CD4-positive, alpha-beta T cell treated with Interleukin-12 subunit alpha and Interleukin-12 subunit beta, for 1 hour (primary cell): ENCODE measurements at places on chromosomes 3 and 15.
A peak's percentile ranks its signal among the peaks of the same experiment; 100 is the strongest.

GRCh38 chr3:14261229-14261628, 82.6 kb downstream of the LSM3 start:
- peak; percentile 74 for DNase-seq

DNA sequence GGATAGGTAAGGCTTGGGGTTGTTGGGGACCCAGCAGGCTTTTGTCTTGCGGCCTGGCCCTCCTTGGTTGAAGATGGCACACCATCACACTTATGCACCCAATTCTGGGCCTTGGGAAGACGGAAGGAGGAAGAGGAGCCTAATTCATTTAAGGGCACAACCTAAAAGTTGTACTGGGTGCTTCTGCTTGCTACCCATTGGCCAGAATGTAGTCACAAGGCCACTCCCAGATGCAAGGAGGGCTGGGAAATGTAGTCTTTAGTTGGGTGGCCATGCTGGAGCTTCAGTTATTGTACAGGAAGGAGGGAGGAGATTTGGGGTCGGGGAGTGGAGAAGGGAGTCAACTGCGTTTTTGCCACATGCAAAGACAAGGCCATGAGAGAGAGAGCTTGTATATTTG, 109.2 kb downstream of the TMEM266 start:
- DNase-seq: no peak

- no peak for DNase-seq
These were observed 101.7 kb upstream of the TPM1 start for GRCh38 chr15:62940755-62941361.

- DNase-seq: no peak
These were observed 829 bp downstream of the DCP1A start for GRCh38 chr3:53346514-53346913.

GRCh38 chr3:64625381-64625780, 62.4 kb downstream of the ADAMTS9 start:
- DNase-seq: no peak

DNA sequence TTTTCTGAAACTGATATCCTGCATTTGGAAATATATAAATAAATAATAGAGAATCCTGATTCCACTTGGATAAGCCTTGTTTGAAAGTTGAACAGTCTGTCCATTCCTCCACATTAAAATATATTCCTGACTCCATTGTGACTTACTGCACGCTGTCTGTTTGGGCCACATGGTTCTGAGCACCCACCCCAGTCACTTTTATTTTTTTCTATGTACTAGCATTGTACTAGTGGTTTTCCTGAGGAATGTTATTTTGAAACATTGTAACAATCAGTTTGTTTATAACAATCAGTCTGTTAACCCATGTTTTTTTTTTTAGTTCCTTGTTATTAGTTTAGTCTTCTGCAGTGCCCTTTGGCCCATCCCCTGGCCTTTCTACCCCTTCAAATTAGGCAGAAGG, 87.4 kb upstream of the CCNL1 start:
- DNase-seq: no peak

- DNase-seq: no peak
These were observed 1080.1 kb upstream of the ALCAM start for GRCh38 chr3:104286645-104287044.

DNA sequence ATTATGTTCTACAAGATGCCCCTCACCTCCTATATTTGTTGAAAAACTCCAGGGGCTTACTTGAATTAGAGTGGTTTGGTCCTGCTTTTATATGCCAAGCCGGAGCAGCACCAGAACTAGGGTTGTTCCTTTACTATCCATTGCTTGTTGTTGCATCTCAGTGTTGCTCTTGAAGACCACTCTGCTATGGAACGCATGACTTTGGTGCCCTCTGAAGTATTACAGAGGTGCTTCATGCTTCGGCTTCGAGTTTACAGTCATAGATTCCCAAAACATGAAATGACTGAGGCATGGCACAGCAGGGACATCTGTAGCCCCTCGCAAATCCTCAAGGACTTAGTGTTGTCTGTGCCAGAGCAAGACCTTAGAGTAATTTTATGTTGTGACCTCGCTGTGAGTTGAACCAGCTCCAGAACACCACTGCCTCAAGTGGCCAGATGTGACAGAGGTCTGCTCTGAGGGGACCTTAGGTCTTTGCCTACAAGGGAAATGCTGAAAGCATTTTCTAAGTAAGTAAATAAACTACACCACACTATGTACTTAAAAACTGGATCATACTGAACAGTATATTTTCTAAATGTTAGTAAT, 67.2 kb upstream of the SIAH2 start:
- DNase-seq: peak; percentile 2

DNA sequence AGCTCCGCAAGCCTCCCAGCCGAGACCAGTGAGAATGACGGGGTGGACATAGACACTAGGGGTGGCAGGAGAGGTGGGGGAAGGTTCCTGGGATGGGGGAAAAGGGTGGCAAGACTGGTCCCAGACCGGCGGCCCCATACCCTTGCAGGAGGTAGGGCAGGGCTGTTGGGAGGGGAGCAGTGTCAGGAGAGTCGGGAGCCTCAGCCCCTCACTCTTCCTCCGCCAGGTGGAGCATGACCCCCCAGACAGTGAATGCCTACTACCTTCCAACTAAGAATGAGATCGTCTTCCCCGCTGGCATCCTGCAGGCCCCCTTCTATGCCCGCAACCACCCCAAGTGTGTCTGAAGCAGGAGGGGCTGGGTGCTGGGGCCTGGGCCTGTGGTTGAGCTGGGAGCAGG, 8.7 kb upstream of the PSMD2 start:
- DNase-seq: no peak

DNA sequence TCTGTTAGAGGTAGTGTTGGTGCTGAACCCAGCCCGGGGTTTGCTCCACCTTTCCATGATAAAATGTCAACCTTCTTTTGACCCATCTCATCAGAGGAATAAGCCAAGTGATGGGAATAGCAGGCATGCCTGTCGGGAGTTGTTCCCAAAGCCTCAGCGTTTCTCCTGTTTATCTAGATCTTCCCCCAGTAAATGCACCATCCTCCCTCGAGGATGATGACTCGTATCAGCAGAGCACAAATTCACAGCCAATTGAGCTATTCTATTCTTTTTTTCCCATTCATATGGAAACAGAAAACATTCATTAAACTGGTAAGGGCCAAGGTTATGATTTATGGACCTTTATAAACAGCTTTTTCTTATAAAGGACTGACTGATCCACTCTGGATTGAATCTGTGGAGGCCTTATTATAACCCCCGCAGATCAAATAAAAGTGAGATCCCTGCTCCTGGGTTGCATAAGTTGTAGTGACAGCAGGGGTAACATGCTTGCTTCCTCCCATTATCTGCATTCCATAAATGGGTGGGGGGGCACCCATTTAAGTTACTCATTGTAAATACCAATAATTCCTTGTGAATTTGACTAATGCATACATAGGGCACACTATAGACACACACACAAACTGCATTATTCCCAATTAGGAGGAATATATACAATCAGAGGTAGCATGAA, 207.3 kb downstream of the PLCL2 start:
- no peak for DNase-seq

- no peak for DNase-seq
These were observed 931.7 kb downstream of the MCTP2 start for GRCh38 chr15:95162967-95163531.

DNA sequence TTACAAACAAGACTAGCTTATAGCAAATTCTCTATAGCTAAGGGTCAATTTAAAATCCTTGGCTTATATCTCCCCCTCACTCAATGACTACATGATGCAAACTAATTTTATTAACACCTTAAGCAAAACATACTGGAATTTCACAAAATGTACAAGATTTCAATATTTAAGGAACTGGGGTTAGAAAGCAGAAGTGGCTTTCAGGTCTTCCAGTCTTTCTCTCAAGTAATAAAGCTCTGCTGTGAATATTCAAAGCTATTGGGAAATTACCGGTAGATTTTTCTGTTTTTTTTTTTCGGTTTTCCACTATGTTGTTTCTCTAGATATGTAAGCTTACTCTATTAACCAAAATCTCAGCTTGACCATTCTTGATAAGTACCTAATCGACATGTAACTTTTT, 3.9 kb downstream of the EPM2AIP1 start:
- DNase-seq: no peak

DNA sequence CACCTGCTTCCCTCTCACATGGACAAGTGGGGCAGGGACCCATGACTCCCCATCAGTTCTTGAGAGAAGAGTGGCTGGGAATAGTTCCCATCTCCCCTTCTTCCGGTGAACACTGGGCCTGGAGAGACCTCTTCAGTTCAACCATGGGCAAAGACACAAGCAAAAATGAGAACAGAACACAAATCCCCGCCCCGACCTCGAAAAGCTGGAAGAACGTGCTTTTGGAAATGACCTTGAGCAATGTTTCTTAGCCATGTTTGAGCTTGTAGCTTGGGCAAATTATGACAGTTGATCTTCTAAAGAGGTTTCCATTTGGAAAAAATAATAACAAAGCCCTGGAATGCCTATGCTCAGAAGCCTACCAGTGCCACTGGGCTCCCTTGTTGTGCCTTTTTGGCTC, 59.0 kb downstream of the FAM174B start:
- DNase-seq: no peak

GRCh38 chr3:74346896-74347295, 267.6 kb downstream of the CNTN3 start:
- DNase-seq: no peak

DNA sequence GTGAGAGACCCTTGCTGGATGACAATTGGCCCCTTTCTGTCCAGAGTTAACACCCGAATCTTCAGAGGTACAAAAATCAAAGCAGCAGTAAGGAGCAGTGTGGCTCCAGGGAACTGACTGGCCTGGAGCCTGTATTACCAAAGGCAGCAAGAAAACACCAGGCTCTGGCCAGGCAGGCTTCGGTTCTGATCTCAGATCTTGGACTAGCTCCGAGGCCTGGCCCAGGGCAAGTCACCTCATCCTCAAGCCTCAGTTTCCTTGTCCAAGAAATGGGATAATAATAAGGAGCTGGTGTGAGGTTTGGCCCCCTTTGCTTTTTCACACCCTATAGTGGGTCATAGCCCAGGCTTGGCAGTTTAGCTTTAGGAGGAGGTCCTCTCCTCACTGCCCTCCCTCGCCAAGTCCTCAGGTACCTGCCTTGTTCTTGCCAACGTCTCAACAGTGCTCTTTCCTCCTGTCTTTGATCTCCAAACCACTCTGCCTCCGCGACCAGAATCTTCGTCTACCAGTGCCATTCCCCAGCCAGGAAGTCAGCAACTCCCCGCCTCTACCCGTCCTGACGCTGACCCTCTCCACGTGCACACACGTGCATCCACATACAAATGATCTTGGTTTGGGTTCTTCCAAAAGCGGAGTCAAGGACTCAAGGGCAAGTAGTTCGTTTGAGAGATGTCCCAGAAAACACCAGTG, 82.6 kb upstream of the TLE3 start:
- DNase-seq: no peak
